Islet precursor cell (in vitro differentiated cells): ENCODE measurements at places on chromosomes 3 and 15.
A peak's percentile ranks its signal among the peaks of the same experiment; 100 is the strongest.

DNA sequence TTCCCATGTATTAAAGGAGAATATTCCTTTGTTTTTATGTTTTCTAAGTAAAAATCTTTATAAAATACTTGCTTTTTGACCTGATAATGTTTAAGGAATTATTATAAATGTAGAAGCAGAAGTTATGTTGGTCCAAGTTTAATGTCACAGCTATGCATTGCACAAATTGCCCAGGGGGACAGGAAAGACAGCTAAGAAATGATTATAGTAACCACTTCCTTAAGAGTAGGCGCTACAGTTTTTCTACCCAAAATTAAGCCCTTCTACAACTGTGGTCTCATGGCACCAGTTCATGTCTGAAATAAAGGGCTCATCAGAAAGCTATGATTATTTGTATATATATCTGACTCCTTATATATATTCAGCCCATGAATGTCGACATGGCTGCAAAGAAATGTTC lies 176.4 kb downstream of the GBE1 start:
- DNase-seq, result no peak

DNA sequence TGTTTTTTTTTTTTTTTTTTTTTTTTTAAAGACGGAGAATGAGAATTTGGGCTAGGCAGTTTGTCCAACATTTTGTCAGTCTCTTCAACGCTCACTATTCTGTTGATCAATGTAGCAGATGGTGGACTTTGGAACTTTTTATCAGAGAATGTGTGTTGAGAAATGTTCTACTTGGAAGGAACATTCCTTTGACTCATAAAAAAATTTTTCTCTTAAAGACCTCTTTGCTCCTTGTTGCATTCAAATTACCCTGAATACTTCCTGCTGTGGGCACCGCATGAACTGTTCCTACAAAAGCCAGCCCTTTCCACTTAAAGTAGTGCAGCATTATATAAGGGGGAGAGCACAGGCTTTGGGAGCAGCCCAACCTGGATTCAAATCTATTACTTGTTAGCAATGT lies 182.9 kb downstream of the AKAP13 start:
- no peak for DNase-seq

GRCh38 chr15:86555939-86556338 lies 476.3 kb downstream of the AGBL1 start:
- peak; percentile 52 for DNase-seq

DNA sequence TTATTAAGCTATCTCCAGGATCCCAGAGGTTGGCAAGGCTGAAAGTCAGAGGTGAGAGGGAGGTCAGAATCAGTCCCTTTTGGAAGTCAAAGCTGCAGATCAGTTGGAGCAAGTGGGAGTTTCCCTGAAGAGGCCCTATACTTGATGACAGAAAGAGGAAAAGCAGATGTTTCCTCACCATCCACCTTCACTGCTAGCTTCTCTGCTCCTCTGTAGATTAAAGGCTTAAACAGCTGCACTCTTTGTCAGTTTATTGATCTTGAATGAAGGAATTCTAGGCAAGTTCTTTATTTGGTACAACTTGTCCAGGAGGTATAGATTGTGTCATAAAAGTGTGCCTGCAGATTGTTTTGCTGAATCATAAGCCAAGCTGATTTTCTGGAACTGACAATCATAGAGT lies 408.2 kb upstream of the TGFBR2 start:
- no peak for DNase-seq

GRCh38 chr3:10505050-10505790 lies at the start of gene ATP2B2:
Gene ATP2B2, minus strand, starts transcription at chr3:10505586. Its CDS starts 56,043 bp downstream, at chr3:10449543.
- DNase-seq, result no peak

DNA sequence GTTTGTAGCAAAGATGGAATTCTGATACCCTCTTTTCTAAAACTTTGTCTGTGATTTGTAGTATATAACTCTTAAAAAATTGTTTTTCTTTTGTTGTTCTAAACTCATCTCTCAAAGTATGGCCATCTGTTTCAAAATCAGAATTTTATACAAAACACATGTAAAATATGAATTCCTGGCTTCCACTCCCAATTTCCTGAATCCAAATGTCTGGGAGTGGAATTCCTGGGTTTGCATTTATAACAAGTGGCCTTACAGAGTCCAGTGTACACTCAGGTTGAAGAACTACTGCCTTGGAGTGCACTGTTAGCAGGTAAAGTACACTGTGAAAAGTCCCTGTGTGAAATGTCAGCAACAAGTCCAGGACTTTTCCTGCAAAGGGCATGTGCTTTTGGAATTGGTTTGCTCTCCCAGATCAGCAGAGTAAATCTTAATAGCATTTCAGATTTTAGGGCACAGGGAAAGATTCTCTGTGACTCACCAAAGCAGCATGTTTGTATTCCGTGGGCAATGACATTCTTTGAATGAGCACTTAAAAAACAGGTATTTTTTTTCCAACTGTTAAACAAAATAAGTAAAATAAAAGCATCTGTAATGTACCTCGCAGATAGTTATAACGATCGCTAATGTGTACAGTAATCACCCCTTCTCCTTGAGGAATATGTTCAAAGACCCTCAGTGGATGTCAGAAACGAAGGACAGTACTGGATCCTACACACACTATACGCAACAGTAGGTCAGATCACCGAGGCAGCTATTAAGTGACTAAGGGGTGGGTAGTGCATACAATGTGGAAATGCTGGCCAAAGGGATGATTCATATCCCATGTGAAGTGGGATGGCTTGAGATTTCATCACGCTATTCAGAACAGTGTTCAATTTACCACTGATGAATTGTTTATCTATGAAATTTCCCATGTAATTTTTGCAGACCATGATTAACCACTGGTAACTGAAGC lies 2.0 kb upstream of the CLDN16 start:
- peak; percentile 61 for DNase-seq

GRCh38 chr3:155147588-155147987 lies 67.5 kb downstream of the MME start:
- no peak for DNase-seq

GRCh38 chr3:115808244-115808643 lies 184.9 kb downstream of the GAP43 start:
- no peak for DNase-seq

DNA sequence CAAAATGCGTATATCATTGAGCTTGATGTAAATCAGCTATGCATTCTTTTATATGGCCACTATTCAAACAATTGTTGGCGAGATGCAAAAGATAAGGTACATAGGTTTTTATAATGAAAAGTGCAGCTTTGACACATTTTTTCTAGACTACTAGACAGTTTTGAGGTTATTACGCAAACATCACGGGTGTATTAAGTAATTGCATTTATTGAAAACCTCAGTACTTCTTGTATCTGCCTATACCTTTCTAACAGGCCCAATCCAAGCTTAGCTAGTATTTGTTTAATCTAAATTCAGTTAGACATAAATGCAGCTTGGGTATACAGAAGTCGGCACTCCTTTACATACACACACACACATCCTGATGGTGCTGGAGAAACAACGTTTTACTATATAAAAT lies 2.7 kb downstream of the SPESP1 start:
- no peak for DNase-seq

DNA sequence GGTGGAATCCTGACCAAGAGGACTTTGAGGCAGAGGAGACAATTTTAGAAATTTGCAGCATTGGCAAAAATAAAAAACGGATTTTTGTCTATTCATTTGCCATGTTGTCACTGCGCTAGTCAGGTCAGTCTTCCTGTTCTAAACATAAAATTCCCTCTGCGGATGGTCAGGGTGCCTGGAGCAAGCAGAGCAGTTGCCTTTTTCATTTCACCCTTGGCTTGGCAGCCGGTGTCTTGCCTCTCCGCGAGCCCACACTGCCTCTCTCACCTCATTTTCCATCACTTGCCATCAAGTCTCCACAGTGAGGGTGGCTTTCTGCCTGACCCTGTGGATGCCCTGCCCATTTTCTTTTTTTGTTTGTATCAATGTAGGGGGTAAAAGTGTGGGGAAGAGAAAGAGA lies 396.1 kb downstream of the LRTM1 start:
- DNase-seq, result peak; percentile 20

- DNase-seq, result peak; percentile 80
Observed at GRCh38 chr3:177463863-177464262, 266.6 kb upstream of the TBL1XR1 start.

- no peak for DNase-seq
Observed at GRCh38 chr3:41323467-41324155, 124.3 kb downstream of the CTNNB1 start.

DNA sequence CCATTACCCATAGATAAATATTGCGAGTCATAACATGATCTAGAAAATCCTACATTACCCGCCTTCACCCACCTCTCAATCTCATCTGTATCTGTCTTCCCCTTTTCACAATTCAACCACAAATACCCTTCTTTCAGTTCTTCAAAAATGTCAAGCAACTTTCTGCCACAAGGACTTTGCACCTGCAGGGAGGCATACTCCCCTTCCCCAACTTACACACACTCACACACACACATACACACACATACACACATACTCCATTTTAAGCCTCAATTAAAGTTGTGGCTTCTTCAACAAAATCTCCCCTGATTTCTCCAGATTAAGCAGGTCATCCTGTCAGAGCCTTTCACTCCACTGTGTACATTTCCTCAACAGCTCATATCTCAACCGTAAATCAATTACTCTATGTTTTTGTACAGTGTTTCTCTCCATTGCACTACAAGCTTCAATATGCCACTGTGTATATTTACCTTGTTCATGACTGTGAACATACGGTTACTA lies 33.1 kb upstream of the CCDC50 start:
- no peak for DNase-seq

DNA sequence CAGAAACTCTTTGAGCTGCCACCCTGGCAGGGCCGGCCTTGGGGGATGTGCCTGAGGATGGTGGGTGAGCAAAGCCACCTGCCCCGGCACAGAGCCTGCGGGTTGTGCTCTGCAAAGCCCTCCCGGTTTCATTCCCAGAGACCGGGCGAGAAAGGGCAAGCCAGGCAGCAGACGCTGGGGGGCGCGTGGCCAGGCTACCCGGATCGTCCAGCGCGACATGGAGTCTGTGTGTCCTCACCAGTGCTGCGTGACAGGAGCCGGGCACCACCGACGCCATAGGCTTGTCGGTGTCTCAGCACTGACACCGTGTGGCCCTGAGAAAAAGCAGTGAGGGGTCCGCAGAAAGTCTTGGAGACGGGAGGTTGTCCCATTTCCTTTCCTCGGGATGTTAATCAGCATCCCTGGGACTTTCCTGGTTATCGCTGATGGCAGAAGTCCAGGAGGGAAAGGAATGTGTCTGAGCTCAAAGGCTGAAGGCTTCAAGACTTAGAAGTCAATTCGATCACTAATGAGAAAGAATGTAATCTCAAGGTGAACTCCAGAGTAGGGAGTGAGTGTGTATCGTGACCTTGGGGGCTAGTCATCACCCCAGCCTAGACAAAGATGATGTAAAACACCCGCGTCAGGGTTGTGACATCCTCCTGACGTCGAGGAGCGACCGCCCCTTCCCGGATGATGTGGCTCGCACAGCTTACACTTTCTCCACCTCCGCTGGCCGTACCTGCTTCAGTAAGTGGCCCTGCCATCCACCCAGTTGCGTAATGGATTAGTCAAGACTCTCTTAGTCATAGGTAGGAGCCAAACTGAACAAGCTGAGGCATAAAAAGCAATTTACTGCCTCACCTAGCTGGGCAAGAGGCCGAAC lies 36.3 kb upstream of the PLA2G4E start:
- DNase-seq, result peak; percentile 97

DNA sequence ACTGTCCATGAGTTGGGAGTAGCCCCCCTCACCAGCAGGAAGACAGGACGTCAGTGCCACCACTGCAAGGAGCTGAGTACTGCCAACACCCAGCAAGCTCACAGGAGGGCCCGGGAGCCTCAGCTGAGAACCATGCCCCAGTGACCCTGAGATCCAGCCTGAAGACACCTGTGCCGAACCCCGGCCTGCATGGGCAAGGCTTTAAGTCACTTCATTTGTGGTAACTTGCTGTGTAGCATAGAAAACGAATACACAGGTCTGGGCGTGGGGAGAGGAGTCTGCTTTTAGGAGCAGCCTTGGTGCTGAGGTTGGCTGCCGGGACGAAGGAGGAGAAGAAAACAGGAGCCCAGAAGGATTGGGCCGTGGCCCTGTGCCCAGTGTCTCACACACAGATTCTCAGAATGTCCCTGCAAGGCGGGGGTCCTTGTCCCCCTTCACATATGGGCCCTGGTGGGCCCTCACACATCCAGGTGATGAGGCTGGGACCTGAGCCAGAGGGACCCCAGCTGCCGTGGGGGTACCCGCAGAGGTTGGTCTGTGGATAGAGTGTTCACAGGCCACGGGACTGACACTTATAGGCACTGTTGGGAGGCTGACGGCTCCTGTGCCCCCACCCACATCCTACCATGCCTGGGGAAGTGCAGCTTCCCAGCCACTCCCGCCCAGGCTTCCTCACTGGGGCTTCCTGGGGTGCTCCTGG lies 85.3 kb downstream of the PLXNA1 start:
- DNase-seq, result peak; percentile 22

GRCh38 chr15:51619331-51620035 lies 3.1 kb downstream of the DMXL2 start:
- DNase-seq, result no peak

GRCh38 chr3:117393119-117393518 lies 683.5 kb downstream of the TUSC7 start:
- no peak for DNase-seq

DNA sequence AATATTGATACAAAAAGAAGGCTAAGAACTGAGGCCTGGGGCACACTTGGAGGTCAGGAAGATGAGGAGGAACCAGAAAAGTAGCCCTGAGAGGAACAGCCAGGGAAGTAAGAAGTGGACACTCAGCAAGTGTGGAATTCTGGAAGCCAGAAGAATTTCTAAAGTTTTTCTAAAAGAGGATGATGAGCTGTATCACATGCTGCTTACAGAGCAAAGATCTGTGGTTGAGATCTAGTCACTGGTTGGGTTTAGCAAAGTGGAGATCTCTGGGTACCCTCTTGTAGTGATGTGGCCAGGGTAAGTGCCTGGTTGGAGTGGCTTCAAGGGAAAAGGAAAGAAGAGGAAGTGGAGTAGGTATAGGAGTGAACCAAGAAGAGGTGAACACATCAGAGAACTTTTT lies 95.4 kb upstream of the DAZL start:
- no peak for DNase-seq

GRCh38 chr3:141181819-141182218 lies 49.8 kb upstream of the PXYLP1 start:
- no peak for DNase-seq

DNA sequence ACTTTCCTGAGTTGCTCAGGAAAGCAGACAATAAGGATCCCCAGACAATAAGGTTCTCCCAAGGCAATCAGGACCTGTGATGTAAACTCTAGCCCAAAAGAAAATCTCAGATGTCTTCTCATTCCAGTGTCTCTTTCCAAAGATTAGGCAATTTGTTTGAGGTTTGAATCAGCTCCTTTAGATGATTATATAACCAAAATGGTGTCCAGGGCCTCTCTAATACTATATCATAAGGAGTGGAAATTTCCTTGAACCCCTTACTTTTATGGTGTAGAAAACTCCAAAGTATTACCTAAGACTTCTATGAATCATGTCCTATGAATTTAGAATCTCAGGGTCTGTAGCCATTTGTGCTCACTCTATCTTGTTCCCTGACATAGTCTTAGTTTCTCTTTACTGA lies 65.9 kb downstream of the GPR176 start:
- DNase-seq, result no peak

DNA sequence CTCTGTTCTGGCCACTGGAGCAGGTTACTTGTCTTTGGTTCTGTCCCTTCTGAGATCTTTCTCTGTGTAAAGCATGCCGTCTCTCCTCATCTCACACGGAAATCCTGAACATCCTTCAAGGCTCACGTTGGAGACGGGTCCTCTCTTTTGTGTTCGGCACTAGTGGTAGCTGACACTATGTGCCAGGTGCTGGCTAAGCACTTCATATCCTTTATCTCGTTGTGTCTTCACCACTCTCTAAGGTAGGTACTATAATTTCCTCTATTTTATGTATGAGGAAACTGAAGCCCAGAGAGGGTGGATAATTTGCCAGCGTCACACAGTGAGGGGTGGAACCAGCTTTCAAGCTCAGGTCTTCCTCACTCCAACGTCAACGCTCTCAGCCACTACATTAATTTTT lies 1.2 kb downstream of the IFT122 start:
- no peak for DNase-seq
